ENCODE measurements at places on chromosomes 2 and 18. TPM values are rescaled to one million over a fixed set of nuclear protein-coding genes. Genes with fewer than 3 reads are reported as not detected.

Gene CCBE1
- total RNA-seq = not detected

Gene NOSTRIN
- total RNA-seq = 0.18 TPM

Gene KCNJ3
- total RNA-seq = not detected

Gene AGXT
- total RNA-seq = not detected

Gene CCDC141
- total RNA-seq = 2.0 TPM

Gene NTSR2
- total RNA-seq = not detected

Gene C2orf42
- total RNA-seq = 31.5 TPM

Gene ANKRD12
- 136 TPM for total RNA-seq

Gene SEC11C
- 50.9 TPM for total RNA-seq

Gene REG3G
- not detected for total RNA-seq

Gene GALNT5
- not detected for total RNA-seq

Gene DSG2
- total RNA-seq = 0.53 TPM

Gene RSAD2
- 12.0 TPM for total RNA-seq

Gene UGT1A4
- not detected for total RNA-seq

Gene SPC25
- 1.0 TPM for total RNA-seq

Gene FAM237A
- not detected for total RNA-seq

Gene MLPH
- total RNA-seq = not detected

Data from natural killer cell (primary cell).